NCI-H446 treated with DMSO at 0.1 percent for 48 hours (cell line): ENCODE measurements at places on chromosomes 11 and 22.

GRCh38 chr22:45204241-45204640 lies 36.5 kb downstream of the KIAA0930 start:
- no peak for DNase-seq

DNA sequence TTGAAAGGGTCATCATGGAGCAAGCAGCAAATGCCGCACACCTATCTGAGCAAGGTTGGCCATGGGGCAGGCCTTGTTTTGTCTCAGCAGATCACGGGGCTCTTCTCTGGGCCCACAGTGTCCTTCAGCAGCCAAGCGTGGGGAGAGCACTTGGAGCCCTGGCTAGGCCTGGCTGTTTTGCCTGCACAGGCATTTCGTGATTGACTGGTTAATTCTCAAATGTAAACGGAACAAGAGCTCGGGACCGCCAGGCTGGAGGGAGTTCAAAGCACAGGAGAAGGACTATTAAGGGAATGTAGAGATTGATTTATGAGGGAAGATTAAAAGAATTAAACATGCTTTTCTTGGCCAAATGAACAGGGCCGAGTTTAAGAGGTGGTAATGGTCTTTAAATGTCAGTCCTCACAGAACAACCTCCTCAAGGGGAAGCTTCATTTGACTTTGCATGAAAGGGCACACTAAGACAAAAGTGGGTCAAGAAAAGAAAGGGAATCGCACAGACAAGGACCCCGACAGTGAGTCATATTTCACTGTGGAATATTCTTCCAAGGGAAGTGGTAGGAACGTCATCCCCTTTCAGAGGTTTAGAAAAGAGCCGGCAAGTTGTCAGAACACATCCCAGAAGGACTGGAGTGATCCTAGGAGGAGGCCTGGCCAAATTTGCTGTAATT lies 20.7 kb downstream of the SPON1 start:
- no peak for DNase-seq

DNA sequence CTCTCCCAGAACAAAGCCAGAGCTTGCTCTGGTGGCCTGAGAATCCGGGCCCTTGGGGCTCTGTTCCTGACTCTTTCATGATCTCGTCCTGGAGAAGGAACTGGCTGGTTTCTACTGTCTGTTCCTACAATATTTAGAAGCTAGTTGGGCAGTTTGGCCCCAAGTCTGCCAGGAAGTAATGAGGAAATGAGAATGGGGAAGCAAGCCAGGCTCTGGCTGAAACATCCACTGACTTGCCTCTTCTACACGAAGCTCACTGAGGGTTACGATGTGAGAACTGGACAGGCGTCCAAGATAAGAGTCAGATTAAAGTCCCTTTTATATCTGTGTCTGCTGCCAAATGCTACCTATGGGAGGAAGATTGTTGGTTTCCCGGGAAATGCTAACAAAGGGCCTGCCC lies 110.0 kb upstream of the KIRREL3 start:
- no peak for DNase-seq

DNA sequence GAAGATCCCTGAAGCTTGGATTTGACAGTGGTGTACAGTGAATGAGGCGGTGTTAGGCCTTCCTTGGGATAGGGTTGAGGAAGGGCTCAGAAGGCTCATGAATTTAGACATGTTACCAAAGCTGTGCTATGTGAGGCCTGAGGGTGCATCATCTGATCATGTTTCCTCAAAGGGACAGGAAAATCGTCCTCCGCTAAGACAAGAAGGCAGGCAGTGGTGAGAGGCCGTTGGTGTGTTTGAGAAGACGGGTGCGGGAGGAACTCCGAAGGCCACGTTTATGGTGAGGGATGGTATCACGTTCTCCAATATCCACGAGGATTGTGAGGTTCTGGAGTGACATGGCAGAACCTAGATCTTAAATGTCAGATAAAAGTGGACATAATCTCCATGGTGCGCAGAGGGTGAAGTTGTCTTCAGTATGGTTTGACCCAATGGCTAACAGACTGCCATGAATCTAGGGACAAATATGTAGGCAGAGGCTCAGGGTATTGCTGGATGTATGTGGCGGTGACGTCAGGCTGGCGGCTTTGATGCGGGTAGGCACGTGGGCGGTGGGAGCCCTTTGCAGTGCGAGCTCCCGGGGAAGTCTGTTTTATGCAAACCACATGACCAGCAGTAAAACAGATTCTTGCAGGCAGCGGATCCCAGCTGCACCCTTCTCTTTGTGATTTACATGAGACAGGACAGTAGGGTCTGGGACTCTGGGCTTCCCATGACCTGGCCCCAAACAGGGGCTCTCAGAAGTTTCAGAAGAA lies 242.3 kb upstream of the B3GAT1 start:
- no peak for DNase-seq

GRCh38 chr11:6646071-6646470 lies 9.5 kb downstream of the DCHS1 start:
- DNase-seq: no peak

GRCh38 chr22:35761037-35761436 lies 43.4 kb downstream of the APOL5 start:
- no peak for DNase-seq
